ENCODE measurements at places on chromosomes 2 and 18. TPM values are rescaled to one million over a fixed set of nuclear protein-coding genes. Genes with fewer than 3 reads are reported as not detected.
A peak's percentile ranks its signal among the peaks of the same experiment; 100 is the strongest.

The ACSL3 gene
- polyA plus RNA-seq: 46.3 TPM

The C1GALT1C1L gene
- polyA plus RNA-seq: 0.12 TPM

DNA sequence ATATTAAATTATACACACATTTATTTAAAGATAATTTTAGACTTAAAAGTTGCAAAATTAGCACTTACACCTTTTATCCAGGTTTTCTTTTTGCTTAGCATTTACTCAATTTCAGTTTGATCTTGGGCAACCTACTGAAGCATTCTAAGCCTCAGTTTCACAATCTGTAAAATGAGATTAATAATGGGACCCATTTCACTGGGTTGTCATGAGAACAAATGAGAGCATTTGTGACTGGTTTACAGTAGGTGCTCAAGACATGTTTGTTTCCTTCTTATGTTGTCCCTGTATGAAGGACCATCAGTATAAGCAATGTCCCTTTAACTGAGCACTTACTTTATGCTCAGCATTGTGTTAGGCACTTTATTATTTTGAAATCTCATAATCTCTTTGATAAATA, 4.8 kb upstream of the FBLN7 start:
- DNase-seq: no peak

DNA sequence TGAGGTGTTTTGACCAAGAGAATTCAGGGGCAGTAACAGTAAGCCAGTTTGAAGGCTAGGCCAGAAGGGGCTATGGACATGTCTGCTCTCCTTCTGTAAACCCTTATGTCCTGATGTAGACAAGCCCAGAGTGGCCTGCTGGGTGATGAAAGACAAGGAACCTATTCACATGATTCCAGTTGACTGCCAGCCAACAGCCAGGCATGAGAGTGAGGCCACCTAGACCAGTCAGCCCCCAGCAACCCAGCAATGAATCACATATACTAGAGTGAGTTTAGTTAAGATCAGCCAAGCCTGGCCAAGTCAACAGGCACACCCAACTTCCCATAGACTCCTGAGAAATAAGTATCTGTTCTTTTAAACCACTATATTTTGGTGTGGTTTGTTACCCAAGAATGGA, 1889.7 kb upstream of the CELF4 start:
- DNase-seq: no peak

DNA sequence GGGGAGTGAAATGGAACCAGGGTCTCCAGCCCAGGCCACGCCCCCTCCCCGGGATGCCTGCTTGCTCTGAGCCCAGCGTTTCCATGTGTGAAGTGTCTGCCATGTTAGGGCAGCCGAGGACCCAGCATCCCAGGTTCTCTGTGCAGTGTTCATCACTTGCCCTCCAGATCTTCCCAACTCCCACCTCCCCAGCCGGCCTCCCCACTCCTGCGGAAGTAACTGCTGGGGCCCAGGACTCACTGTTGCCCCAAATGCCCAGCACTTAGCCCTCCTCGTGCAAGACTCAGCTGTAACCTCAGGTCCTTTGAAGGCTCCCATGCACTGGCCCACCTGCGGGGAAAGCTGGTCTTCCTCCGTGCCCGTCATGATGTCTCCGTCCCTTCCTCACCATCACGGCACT, 9.7 kb upstream of the PXDN start:
- no peak for DNase-seq

The POTEC gene
- polyA plus RNA-seq: not detected

The CERKL gene
- 0.04 TPM for polyA plus RNA-seq

The PLGLB1 gene
- polyA plus RNA-seq: 0.26 TPM

DNA sequence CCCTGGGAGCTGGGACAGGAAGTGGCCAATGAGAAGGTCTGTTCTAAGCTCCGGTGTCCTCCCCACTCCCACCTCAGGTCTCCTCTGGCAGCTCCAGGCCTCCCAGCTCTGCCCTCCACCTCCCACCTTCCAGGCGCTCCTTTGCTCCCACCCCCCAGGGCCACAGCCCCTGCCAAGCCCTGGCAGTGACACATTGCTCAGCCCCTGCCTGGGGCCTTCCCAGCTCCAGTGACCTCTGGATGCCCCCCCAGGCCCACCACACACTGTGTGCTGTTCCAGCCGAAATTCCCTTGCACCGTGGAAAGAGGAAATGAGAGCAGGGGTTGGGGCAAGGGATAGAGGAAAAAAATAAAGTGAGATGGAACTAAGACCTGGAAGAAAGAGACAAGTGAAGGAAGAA, 289.6 kb downstream of the CYP26B1 start:
- DNase-seq: no peak

DNA sequence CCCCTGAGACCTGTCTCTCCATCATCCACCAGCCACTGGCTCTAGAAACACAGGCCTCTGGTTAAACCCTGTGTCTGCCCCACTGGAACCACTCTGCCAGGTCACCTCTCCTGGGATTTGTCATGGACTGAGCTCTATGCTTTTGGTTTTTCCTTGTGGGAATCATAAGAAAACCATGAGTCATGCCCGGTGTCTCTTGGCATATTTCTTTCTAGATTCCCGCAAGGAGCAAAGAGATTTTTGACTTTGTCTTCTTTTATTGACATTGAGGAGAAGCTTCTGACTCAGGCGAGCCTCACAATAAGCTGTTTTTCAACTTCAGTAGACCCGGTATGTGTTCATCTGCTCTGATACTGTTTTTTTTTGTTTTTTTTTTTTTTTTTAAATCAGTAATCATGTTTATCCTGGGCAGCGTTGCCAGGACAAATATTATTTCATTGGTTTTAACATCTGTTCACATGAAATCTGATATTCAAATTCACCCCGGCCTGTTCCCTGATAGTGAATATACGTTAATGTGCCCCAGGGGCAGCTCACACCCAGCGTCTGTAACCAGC, 207.1 kb downstream of the ACKR3 start:
- DNase-seq: peak; percentile 41

DNA sequence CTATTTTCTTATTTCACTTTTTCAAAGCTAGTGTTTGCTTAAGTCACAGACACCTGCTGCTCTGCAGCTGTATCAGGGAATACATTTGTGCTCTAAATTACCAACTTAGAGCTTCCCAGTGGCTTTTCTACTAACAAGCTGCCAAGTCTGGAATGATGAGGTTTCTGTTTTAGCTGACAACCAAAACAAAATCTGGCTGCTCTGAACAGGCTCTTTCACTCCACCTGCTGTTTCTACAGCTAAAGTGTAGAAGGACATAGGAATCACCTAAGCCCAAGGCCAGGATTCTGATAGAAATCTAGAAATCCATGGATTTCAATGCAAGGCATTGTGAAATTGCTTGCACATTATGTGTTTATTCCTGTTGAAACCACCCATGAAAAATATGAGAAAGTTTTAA, 201.2 kb downstream of the SUCLG1 start:
- no peak for DNase-seq
